Transverse colon (tissue), 4 donors: ENCODE measurements at places on chromosomes 5 and 9.

GRCh38 chr5:113612060-113612496, 98.6 kb downstream of the YTHDC2 start:
- DNase-seq, result no peak

DNA sequence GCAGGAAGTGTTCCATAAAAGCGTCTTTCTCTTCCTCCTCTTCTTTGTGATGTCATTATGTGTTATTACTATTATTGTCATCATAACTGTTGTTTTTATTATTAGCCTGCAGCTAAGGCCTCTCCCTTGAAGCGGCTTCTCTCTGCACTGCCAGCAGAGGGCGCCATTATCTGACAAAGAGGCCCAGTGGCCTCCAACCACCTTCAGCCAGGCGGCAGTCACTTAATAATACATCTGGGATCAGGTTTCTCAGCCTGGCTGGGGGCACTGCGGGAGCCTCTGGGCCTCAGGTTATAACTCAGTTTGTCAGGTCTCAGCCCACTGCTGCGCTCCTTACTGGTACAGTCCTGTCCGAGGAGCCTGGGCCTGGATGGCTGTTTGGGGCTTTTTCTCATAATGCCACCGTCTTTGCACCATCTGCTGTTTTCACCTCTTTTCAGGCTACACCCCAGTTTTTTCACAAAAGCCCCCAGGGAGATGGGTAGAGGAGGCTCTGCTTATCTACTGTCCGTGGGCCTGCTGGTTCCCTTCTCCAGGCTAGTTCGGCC, 281.9 kb downstream of the NSG2 start:
- peak; percentile 48 for DNase-seq

- DNase-seq, result peak; percentile 12
Measured at GRCh38 chr5:176870110-176870591, 29.0 kb downstream of the HK3 start.

- DNase-seq, result no peak
Measured at GRCh38 chr5:132090107-132090506, 16.5 kb downstream of the CSF2 start.

DNA sequence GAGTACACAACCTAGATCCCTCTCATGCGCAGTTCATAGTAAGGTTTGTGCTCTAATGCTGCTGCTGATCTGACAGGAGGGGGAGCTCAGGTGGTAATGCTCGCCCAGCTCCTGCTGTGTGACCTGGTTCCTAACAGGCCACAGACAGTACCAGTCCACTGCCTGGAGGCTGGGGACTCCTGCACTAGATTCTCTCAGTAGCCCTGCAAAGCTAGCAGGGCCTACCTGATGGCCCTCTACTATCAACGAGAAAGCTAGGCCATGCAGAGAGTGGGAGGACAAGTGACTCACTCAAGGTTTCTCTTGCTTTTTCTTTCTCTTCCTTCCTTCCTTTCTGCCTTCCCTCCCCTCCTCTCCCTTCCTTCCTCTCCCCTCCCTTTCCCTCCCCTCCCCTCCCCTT, 55.1 kb upstream of the TEX48 start:
- no peak for DNase-seq

DNA sequence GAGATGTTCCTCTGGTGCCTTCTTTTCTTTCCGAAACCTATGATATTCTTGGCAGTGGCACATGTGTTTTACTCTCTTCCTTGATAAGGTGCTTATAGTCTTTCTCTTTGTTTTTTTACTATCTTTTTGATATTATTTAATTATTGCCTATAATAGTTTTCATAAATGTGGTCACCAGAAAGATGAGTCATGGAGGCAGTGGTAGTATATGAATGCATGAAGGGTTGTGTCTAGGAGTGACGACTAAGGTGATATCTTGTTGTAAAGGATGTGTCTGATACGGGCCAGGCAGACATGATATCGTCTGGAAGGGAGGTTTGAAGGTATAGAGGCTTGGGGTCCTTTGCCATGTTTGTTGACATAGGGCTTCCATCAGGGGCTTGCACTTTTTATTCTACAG, 36.8 kb downstream of the SLC44A1 start:
- no peak for DNase-seq

DNA sequence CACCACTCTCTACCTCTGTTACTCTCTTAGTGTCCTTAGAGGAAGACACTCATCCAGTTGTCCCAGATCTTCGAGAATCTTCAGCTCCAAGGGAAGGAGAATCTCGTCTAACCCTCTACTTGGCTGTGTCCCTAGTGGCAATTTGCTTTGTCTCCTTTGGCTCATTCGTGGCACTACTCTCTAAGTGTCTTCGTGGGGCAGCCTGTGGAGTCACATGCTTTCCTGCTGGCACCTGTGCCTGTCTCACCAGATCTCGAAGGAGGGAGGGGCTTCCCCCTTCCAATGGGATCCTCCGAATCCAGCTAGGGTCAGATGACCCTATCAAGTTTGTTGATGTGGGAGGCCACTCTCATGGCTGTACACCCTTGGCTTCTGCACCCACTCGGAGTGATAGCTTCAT, 1.8 kb upstream of the PCDHGC5 start:
- no peak for DNase-seq

GRCh38 chr5:95780597-95780996, 41.9 kb downstream of the GLRX start:
- DNase-seq, result no peak

DNA sequence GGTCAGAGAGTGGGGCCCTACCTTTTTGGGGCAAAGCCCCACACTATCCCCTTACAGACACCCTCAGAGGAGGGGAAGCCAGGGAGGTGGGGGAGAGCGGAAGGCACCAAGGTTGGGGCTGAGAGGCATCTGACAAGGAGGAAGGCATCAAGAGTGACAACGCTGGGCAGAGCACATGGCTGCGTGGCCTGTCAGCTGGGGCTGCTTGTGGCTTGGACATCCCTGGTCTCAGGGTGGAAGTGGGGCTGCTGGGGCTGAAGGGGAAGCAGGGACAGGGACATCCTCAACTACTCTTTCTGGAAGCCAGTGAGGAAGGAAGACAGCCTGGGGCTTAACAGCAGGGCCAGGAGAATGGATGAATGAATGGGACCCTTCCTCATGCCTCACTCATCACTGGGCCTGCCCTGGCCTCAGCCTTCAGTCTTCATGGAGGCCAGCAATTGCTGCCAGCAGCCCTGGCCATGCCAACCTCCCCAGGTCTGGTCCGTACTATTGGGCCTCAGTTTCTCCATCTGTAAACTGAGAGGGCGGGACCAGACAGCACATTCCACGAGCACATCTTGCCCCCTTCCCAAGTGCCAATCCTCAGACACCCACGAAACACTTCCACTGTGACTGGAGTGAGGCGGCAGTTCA, 993 bp upstream of the RALGDS start:
- no peak for DNase-seq

DNA sequence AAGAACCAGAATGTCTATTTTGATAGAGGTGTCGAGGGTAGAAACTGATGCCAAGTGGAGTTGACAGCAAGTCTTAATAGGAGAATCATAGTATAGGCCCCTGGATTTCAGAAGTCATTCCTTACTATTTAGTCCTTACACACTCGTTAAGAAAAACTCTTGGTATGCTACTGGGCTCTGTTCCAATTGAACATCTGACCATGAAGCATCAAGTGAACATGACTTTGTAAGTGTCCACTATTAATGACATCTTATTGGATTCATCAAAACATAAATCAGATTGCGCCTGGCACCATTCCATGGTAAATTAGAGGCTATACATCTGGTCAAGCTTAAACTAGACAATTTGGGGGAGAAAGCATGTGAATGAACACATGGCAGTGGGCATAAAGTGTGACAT, 1056.5 kb upstream of the EDIL3 start:
- no peak for DNase-seq

GRCh38 chr5:148205044-148205806, 2.4 kb downstream of the SPINK6 start:
- no peak for DNase-seq

- no peak for DNase-seq
Measured at GRCh38 chr9:28547527-28547926, 974.2 kb upstream of the C9orf72 start.

DNA sequence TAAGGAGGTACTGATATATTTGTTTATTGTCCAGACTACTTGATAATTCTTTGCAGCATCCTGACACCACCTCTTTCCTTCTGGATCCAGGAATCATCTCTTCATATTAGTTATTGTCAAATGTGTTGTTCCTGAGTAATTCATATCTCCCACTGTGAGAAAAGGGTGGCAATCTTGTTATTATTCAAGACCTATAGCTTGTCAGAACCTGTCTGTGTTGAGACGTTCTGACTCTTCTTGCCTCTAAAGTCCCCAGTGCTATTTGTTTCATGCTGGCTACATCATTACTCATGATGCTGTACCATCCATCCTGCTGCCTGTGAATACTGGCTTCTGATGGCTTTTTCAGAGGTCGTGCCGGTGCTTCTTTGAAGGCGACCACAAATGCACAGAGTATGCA, 68.7 kb upstream of the TAF11L2 start:
- no peak for DNase-seq

GRCh38 chr9:1332156-1332555, 282.0 kb downstream of the DMRT2 start:
- DNase-seq, result no peak

- no peak for DNase-seq
Measured at GRCh38 chr9:113709721-113710120, 166.4 kb upstream of the ZNF618 start.

GRCh38 chr5:76081811-76082771, 1.1 kb upstream of the SV2C start:
- no peak for DNase-seq

DNA sequence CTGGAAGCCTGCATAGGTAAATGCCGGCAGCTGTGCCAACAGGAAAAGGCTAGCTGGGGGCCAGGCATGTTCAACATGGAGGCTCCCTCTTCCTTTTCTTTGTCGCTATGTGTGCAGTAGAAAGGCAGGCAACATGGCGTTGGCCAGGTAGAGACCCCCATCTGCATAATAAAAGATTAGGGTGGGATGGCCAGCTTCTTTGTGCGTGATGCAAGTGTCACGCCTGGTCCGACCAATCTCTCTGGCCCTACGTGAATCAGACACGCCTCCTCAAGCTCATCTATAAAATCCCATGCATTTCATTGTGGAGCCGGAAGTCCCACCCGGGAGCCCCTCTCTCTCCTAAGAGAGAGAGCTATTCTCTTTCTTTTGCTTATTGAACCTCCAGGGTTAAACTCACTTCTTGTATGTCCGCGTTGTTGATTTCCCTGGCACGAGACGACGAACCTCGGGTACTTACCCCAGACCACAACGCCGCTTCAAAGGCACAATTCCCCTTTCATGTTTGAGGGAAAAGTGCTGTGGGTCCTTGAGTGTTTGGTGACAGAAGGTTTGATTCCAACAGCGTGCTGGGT, 25.0 kb upstream of the C5orf47 start:
- peak; percentile 41 for DNase-seq

GRCh38 chr9:127913682-127914081, 3.2 kb downstream of the ST6GALNAC4 start:
- peak; percentile 55 for DNase-seq

- no peak for DNase-seq
Measured at GRCh38 chr9:100465274-100465673, 7.7 kb upstream of the TMEFF1 start.

DNA sequence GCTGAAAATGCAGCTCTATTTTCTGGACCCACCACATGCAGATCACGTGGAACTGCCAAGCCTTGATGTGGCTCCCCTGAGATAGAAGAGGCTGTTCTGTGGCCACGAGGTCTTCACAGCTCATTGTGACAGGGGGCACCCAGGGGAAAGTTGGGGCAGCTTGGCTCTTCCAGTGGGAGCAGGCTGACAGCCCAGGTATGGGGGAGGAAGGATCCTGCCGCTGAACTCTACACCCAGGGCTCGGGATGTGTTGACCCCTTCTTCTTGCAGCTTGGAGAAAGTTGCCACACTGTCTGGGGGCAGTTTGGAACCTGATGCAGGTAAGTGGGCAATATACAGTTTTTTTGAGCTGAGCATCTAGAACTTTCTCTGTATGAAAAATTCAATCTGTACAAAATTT, 133.6 kb upstream of the PITX1 start:
- no peak for DNase-seq

DNA sequence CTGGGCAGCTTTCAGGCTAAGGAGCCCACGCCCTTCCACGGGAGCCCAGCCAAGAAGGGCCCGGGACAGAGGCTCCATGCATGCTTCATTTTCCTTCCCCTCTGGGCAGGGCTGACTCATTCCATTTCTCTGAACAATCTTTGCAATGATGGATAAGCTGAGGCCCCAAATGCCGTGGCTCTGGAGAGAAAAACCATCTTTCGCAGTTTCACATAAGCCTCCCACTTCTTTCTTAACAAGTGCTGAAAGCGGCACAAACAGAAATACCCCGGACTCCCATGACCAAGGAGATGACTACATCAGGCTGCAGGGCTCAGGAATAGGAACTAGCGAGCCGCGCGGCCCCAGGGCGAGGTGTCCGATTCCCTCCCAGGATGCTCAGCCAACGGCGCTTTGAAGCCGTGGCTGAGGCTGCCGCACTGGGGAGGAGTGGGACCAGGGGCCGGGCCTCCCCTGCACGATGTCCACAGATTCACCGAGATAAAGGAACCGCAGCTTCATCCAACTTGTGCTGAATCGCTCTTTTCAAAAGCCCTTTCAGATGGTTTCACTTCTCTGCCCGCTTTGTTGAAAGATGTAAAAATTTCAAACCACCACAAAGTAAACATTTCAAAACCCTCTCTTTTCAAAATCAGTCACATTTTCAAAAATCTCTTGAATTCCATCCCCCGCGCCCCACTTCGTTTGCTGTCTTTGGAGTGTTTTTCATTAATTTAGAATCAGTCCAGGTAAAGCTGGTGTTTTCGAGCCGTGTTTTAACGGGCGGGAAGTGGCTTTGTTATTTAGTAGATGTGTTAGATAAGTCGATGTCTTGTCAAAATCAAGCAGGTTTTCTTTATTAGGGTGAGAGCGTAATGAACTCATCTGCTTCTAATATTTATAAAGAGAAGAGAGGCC, 96.5 kb upstream of the LMX1B start:
- DNase-seq, result no peak

DNA sequence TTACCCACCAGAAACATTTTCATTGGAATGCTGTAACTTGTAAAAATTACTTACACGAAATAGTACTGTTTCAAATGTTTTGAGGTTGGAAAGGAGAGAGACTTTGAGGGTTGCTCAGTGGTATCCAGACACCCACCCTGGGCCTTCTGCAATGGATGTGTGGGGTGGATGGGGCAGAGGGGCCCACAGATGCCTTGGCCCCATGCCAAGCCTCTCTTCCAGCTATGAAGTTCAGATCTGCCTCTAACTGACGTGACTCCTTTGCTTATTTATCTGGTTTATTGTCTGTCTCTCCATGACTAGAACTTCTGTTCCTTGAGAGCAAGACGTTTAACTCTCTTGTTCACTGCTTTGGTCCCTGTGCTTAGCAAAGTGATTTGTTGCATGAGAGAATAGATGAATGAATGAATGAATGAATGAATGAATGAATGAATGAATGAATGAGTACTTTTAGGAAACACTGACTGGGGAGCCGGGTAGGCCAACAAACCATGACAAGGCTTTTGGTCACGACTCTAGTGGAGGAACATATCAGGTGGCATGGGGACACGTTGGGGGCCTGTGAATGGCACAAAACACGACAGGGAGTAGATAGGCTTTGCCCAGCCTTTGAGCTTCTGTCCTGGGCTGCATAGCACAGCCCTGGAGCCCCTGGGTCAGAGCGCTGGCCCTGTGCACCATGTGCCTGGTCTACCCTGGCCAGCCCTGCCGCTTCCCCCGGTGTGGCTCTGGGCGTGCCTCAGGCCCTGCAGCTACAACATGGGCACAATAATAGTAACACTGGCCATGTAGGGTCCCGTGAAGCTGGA, 31.8 kb downstream of the AK8 start:
- no peak for DNase-seq
